ENCODE measurements at places on chromosomes 2 and 18.

- no peak for DNase-seq
Measured at GRCh38 chr2:99801327-99801901, 311.6 kb upstream of the REV1 start.

DNA sequence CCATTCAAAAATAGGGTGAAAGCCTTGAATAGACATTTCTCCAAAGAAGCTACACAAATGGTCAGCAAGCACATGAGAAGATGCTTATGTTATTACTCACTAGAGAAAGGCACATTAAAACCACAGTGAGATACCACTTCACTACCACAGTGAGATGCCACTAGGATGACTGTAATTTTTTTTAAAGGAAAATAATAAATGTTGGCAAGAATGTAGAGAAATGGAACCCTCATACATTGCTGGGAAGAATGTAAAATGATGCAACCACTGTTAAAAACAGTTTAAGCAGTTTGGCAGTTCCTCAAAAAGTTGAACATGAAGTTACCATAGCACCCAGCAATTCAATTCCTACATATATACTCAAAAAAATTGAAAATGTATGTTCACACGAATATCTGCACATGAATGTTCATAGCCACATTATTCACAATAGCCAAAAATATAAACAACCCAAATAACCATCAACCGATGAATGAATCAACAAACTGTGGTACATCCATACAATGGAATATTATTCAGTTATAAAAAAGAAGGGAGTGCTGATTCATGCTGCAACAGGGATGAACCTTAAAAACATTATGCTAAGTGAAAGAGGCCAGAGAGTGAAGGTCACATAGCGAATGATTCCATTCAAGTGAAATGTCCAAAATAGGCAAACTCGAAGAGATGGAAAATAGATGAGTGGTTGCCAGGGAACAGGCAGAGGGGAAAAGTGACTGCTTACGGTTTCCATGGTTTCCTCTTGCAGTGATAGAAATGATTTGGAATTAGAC, 156.2 kb upstream of the NDUFV2 start:
- no peak for DNase-seq

- DNase-seq: no peak
Measured at GRCh38 chr18:64119916-64120315, 29.0 kb downstream of the LINC00305 start.

DNA sequence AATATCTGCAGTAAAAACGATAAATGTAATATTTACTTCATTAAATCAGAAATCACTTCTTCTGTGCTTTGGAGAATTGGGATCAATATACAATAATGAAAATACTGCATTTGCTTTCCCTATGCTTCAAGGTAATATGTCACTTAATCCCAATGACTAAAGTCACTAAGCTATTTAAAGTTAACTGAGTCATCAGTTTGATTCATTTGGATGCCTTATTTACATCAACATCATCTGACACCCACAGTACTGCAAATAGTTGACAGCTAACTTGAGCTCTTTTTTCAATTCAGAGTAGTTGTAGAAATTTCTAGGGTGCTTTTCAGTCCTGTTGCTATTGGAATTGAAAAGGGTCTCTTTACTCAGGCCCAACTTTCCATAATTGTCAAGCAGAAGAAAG, 776.9 kb upstream of the FSHR start:
- DNase-seq: no peak

DNA sequence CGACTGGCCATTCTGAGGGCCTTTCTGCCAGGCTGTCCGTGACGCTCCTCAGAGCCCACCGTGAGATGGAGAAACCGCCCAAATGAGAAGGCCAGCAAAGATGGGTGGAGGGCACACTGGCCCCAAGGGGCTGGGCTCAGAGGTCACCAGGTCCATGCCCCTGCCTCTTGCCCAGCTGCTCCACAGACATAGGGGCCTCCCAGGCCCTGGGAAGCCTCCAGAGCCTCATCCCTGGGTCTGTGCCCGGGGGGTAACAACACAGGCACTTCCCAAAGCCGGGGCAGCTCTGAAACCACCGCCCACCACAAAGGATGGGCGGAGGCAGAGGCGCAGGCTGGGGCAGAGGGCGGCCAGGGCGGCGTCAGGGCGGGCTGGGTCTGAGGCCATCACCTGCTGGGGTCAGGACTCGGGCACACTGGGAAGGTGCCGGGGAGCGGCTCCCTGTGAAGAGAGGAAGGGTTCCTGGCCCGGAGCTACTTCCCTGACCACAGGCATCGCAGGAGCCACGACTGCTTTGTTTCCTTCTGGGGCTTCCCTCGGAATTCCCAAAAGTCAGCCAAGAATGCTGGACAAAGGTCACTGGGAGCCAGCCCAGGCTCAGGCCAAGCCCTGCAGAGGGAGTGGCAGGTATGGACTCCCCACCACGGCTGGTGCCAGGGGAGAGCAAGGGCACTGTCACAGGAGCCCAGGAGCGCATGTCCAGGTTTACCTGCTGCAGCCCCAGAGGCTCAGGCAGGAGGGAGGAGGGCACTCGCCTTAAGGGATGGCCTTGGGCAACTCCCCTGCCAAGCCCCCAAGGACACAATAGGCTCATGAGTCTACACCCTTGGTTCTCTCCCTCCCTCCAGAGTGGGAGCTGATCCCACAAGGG, 9.4 kb downstream of the CYP26B1 start:
- no peak for DNase-seq

DNA sequence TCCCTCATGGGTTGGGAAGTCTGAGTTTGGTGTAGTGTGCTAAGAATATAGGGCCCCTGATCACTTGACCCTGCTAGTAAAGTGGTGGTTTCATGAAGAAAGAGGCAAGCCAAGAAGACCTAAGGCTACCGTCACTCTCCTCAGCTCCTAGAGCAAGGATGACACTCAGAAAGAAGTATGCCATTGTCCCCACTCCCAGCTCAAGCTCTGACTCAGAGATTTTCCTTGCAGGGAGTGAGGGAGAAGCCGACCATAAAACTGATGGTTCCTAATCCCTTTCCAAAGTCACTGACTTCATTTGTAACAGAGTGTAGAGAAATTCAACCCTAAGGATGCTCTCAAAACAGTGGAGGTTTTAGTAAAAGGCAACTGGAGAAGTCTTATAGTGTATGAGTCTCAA, 80.9 kb downstream of the ICA1L start:
- DNase-seq: no peak

All from stimulated activated CD4-positive, alpha-beta T cell treated with anti-CD3 and anti-CD28 coated beads, Interleukin-1b, Interleukin-23, amount 100 ng/mL, for 1 hour (primary cell).